Activated T-helper 17 cell treated with anti-CD3 and anti-CD28 coated beads, Interleukin-2, amount 50 U/mL, for 72 hours (primary cell): ENCODE measurements at places on chromosomes 5 and 9. TPM values are rescaled to one million over a fixed set of nuclear protein-coding genes. Genes with fewer than 3 reads are reported as not detected.

GRIA1 gene
- not detected for total RNA-seq

PCYOX1L gene
- 11.9 TPM for total RNA-seq

DNAJB5 gene
- total RNA-seq, result 10.7 TPM

PAEP gene
- total RNA-seq, result not detected

- ATAC-seq, result no peak
Observed at GRCh38 chr9:84922051-84922450, 252.5 kb downstream of the NTRK2 start.

DNA sequence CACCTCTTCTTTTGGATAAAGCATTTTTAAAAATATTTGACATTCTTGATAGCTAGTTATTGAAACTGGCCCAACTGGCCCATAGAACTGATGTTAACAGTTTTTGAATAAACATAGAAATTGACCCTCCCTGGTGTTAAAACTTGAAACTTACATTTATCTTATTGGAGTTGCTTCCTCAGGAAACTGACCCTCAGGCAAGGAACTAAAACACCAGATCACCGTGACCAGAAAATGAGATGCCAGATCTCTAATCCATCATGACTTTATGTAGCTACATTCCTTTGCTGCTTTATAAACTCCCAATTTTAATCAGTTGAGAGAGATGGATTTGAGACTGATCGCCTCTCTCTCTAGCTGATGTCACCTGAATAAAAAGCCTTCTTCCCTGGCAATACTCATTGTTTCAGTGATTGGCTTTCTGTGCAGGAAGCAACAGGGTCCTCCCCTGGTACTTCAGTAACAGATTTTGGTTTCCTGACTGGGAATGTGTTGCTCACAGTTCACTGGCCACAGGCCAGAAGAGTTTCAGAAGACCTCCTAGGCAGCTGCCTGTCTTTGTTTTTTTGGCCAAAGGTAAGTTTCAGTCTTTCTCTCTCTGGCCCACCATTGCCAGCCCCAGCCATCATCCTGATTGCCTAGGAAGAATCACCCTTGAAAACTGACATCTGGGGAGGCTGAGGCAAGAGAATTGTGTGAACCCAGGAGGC, 212.4 kb downstream of the DTWD2 start:
- ATAC-seq, result no peak

- ATAC-seq, result no peak
Observed at GRCh38 chr5:116343961-116344360, 230.7 kb downstream of the SEMA6A start.

- no peak for ATAC-seq
Observed at GRCh38 chr5:150139334-150139733, 16.3 kb downstream of the PDGFRB start.

- peak; percentile 45 for ATAC-seq
Observed at GRCh38 chr5:41270423-41271251, 57.3 kb upstream of the C6 start.

GRCh38 chr5:41722359-41722950, 147.8 kb downstream of the OXCT1 start:
- ATAC-seq, result no peak

- no peak for ATAC-seq
Observed at GRCh38 chr5:143398451-143399237, 4.8 kb downstream of the NR3C1 start.

DNA sequence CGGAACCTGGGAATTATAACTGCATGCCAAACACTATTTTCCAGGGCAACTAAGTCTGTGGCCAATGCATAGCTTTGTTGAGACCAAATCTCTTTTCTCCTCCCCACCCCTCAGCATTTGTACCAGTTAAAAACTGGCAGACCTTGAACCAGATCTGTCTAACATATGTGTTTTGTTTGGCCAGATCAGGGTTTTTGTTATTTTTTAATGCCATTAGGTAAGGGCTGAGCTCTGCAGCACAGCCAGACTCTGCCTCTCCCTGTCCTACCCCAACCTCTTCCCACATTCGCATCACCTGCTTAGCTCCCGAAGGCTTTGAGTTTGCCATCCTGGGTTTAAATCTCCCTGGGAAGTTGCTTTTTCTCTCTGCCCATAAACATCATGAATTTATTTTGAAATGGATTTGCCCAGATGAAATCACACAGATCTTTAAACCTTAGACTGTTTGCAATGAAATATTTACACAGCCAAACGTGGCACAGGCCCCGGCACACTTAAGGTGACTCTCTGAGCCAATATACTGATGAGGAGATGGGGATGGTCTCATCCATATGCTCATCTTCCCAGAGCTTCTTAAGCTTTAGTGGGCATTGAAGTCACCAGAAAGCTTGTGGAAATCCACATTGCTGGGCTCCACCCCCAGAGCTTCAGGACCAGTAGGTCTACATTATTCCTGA, 54.0 kb upstream of the ALDH1B1 start:
- ATAC-seq, result no peak

DNA sequence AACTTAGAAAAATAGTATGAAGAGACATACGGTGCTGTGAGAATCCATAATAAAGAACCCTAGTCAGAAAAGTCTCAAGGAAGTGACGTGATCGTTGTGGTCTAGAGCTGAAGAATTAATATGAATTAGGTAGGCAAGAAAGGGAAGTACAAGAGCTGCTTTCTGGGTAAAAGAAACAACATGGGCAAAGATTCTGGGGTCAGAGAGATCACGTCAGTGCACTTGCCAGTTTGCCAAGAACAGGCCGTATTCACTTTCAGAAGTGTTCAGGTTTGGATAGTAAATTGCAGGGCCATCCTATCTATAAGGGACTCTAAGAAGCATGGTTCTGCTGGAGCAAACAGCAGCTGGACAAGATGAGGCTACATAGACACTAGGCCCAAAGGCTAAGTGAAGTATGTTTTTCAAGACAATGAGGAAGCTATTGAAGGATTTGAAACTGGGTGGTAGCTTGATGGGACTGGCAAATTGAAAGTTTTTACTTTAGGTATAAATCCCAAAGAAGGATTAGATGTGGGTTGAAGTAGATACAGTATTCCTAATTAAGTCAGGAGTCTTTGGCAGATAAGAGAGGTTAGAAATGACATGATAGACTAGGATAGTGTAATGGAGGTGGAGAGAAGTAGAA, 4.8 kb upstream of the CHD1 start:
- ATAC-seq, result no peak

GRCh38 chr9:29214154-29214689, 1640.9 kb upstream of the C9orf72 start:
- ATAC-seq, result no peak

GRCh38 chr5:141001844-141002604, 35.7 kb downstream of the PCDHAC2 start:
- ATAC-seq, result no peak
